Vagina (tissue), 2 donors: ENCODE measurements at places on chromosomes 3 and 15. TPM values are rescaled to one million over a fixed set of nuclear protein-coding genes. Genes with fewer than 3 reads are reported as not detected.

GRCh38 chr3:187750513-187751123 is 5.3 kb upstream of the BCL6 start:
- no peak overlapping the region for H3K4me3 ChIP-seq
- DNase-seq: no peak
- H3K36me3 ChIP-seq: no peaks in the 10 kb centered on the region
- peaks cover 18% of the 10 kb centered on the region for H3K4me1 ChIP-seq

- no peaks in the 10 kb centered on the region for H3K36me3 ChIP-seq
- H3K27me3 ChIP-seq: no peaks in the 10 kb centered on the region
- H3K27ac ChIP-seq: peak overlapping the region; percentile 79
- peaks cover 22% of the 10 kb centered on the region for H3K4me1 ChIP-seq
- peak overlapping the region; percentile 23 for H3K4me3 ChIP-seq
- DNase-seq: peak; percentile 79
These were observed 21.4 kb downstream of the FEM1B start for GRCh38 chr15:68298882-68299381.

- H3K36me3 ChIP-seq: no peaks in the 10 kb centered on the region
- no peaks in the 10 kb centered on the region for H3K4me1 ChIP-seq
- no peaks in the 10 kb centered on the region for H3K27me3 ChIP-seq
- no peak overlapping the region for H3K27ac ChIP-seq
These were observed 18.7 kb upstream of the P2RY12 start for GRCh38 chr3:151403246-151403645.

Gene ATP2C1
- 34.1 TPM for total RNA-seq

GRCh38 chr15:98524838-98525660 is 123.3 kb upstream of the IGF1R start:
- peak overlapping the region; percentile 49 for H3K27ac ChIP-seq
- peaks cover 5% of the 10 kb centered on the region for H3K4me1 ChIP-seq
- no peak overlapping the region for H3K4me3 ChIP-seq

DNA sequence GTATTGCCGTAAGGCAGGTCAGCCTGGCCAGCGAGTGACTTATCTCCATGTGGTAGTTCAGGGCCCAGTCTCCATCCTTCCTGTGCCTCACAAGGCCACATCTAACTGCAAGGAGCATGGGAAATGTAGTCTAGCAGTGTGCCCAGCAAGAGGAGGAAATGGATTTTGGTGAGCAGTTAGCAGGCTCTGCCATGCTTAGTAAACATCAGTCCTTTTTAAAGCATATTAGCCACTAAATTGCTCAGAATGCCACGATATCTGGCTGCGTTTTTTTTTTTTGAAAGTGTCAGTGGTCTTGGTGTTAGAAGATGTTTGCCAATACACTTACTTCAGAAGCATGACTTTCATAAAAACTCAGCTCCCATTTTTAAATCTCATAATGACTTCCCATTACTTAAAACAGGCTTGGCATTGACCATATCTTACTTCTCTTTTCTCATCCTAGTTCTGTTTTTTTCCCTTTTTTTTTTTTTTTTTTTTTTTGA is 470.2 kb upstream of the TPRG1 start:
- H3K4me3 ChIP-seq: no peak overlapping the region
- no peak overlapping the region for H3K27ac ChIP-seq
- H3K36me3 ChIP-seq: no peaks in the 10 kb centered on the region
- no peaks in the 10 kb centered on the region for H3K27me3 ChIP-seq

GRCh38 chr3:124277144-124277890 is 285.4 kb upstream of the ROPN1 start:
- no peaks in the 10 kb centered on the region for H3K27me3 ChIP-seq
- H3K27ac ChIP-seq: peak overlapping the region; percentile 38
- H3K4me3 ChIP-seq: no peak overlapping the region
- no peak for DNase-seq
- no peaks in the 10 kb centered on the region for H3K36me3 ChIP-seq

GRCh38 chr15:31560643-31561042 is 234.0 kb downstream of the KLF13 start:
- H3K4me3 ChIP-seq: no peak overlapping the region
- DNase-seq: no peak
- no peak overlapping the region for H3K27ac ChIP-seq

GRCh38 chr15:59819092-59819491 is 130.0 kb upstream of the BNIP2 start:
- no peak overlapping the region for H3K27ac ChIP-seq
- no peak overlapping the region for H3K4me3 ChIP-seq
- no peaks in the 10 kb centered on the region for H3K27me3 ChIP-seq
- no peaks in the 10 kb centered on the region for H3K36me3 ChIP-seq

DNA sequence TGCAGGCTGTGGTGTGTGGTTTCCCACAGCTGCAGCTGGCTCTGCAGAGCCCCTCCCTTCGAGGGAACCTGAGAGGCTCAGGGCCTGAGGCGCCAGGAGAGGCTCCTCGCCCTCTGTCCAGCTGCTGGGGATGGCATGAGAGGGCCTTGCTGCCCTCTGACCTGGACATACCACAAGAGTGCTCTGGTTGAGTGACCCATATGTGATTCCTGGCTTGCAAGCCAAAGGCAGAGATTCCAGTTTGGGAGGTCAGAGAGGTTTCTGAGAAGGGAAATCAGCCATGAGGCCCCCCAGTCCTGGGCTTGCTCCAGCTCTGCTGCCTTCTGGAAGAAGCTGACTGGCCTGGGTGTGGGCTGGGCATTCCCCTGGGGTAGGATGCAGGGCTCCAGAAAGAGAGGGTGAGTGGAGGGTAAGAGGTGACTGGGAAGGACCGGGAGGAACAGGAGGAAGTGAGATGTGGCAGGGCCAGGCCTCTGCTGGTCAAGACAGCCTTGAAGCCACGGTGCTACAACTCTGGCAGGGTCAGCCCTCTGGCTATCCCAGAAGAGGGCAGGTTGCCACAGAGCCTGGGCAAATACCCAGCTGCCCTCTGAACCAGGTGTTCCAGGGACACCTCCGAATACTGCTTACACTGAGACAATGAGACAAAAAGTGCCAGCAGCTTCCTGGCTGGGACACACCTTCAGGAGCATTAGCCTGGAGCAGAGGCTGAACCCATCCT is 16.0 kb upstream of the SRP14 start:
- DNase-seq: no peak
- H3K36me3 ChIP-seq: no peaks in the 10 kb centered on the region
- peaks cover 21% of the 10 kb centered on the region for H3K4me1 ChIP-seq

- no peaks in the 10 kb centered on the region for H3K4me1 ChIP-seq
- H3K36me3 ChIP-seq: no peaks in the 10 kb centered on the region
- DNase-seq: no peak
- H3K27ac ChIP-seq: no peak overlapping the region
- H3K4me3 ChIP-seq: no peak overlapping the region
- H3K27me3 ChIP-seq: no peaks in the 10 kb centered on the region
These were observed 93.2 kb upstream of the IQSEC1 start for GRCh38 chr3:13166243-13167063.

Gene LRTM1
- not detected for total RNA-seq

GRCh38 chr15:41269887-41270286 is 38.8 kb downstream of the CHP1 start:
- no peaks in the 10 kb centered on the region for H3K4me1 ChIP-seq
- H3K36me3 ChIP-seq: no peaks in the 10 kb centered on the region
- H3K27ac ChIP-seq: no peak overlapping the region

Gene LMOD3
- total RNA-seq: not detected

Gene CACNA2D3
- total RNA-seq: 17.2 TPM

Gene PPM1L
- total RNA-seq: 14.2 TPM

Gene VPS8
- 52.3 TPM for total RNA-seq

Gene EDEM1
- total RNA-seq: 30.9 TPM

GRCh38 chr15:38678281-38678680 is 113.7 kb upstream of the RASGRP1 start:
- H3K27ac ChIP-seq: no peak overlapping the region
- no peaks in the 10 kb centered on the region for H3K36me3 ChIP-seq
- H3K27me3 ChIP-seq: no peaks in the 10 kb centered on the region
- no peak overlapping the region for H3K4me3 ChIP-seq

Gene RASGRF1
- not detected for total RNA-seq

DNA sequence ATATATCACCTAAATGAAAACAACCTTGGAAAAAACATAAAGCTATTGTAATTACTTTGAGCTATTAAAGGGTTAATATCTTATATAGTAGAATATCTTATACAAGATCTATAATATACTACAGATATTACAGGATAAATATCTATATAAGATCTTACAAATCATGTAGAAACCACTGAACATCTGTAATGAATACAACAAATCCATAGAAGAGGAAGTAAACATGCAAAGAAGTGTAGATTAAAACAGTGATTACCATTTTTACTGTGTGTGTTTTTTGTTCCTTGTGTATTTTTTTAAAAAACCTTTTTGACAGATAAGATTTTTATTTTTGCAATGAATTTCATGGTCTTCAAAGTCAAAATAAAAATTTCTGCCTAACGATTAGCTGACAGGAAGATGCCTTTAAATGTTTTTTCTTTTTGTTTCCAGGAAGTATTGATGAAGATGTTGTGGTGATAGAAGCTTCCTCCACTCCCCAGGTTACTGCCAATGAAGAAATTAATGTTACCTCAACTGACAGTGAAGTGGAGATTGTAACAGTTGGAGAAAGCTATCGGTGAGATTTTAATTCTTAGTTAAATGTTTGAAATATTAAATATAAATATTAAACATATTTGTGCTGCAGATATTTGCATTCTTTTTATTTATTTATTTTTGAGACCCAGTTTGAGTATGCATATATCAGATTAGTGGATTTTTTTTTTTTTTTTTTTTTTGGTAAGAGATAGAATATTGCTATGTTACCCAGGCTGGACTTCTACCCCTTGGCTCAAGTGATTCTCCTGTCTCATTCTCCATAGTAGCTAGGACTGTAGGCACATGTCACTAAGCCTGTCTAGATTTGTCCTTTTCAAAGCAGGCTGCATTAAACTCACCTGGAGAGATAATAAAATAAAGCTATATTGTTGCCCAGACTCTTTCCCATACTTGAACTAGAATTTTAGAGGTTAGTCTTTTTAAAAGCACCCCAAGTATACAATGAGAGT is 52.8 kb upstream of the CCNB2 start:
- no peak for DNase-seq
- H3K27ac ChIP-seq: no peak overlapping the region
- no peaks in the 10 kb centered on the region for H3K4me1 ChIP-seq
- no peak overlapping the region for H3K4me3 ChIP-seq
- H3K36me3 ChIP-seq: no peaks in the 10 kb centered on the region
- H3K27me3 ChIP-seq: no peaks in the 10 kb centered on the region

Gene A4GNT
- not detected for total RNA-seq

- H3K4me1 ChIP-seq: no peaks in the 10 kb centered on the region
- no peak for DNase-seq
- H3K27me3 ChIP-seq: no peaks in the 10 kb centered on the region
- H3K4me3 ChIP-seq: no peak overlapping the region
- H3K27ac ChIP-seq: no peak overlapping the region
These were observed 429.3 kb upstream of the THBS1 start for GRCh38 chr15:39151545-39151944.

DNA sequence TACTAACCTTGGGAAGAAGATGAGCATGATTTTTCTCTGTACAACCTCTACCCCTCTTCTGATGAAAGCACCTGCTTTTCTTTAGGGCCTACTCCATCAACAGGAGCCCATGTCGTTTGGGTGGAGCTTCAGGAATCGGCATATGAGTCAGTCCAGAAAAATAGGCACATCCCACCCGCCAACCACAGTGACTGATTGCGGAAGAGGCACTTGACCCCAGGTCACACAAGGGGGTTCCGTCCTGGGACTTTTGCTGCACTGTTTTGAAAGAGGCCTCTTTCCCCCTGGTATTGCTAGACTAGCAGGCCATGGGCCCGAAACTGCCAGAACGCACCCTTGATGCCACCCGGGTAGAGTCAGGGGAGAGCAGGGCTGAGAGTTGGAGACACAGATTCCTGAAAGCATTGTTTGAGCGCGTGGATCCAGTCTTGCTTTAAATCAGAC is 19.3 kb upstream of the NRROS start:
- DNase-seq: no peak
- H3K4me3 ChIP-seq: no peak overlapping the region
- peaks cover 8% of the 10 kb centered on the region for H3K4me1 ChIP-seq
- H3K36me3 ChIP-seq: no peaks in the 10 kb centered on the region

Gene CEMIP
- total RNA-seq: 0.74 TPM

- H3K4me3 ChIP-seq: no peak overlapping the region
- H3K27me3 ChIP-seq: no peaks in the 10 kb centered on the region
- no peaks in the 10 kb centered on the region for H3K4me1 ChIP-seq
- no peak overlapping the region for H3K27ac ChIP-seq
- no peaks in the 10 kb centered on the region for H3K36me3 ChIP-seq
- DNase-seq: no peak
These were observed 35.7 kb upstream of the NECTIN3 start for GRCh38 chr3:111035902-111036301.

Gene TERC
- 204 TPM for total RNA-seq

Gene GUCA1C
- total RNA-seq: not detected

DNA sequence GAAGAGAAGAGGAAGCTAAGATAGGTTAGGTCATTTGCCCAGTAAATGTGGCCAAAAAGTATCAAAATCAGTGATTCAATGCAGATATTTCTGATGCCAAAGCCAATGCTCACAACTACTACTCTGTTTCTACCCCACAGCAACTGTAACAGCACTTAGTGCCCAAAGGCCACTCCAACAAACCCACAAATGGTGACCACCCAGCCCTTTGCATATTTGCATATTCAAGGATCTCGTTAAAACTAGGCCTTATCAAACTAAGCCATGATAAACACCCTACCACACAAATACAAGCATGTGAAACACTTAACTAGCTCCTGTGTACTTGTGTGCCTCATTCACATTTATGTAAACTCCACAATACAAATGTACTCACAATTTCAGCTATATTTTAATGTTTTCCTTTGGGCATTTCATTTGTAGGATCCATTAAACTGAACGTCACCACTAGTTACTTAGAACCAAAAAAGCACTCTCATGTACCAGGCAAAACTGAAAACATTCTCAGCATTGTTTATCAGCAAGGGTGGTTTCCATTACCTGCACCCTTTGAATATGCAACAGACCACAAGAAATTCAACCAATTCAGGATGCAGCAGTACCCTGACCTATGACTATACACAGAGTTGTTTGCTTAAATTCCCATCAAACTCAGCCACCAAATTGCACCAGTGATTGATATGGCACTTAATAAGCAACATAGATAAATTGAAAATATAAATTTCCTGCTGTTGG is 111.2 kb upstream of the STT3B start:
- no peaks in the 10 kb centered on the region for H3K4me1 ChIP-seq
- no peaks in the 10 kb centered on the region for H3K27me3 ChIP-seq
- no peak overlapping the region for H3K4me3 ChIP-seq
- H3K36me3 ChIP-seq: no peaks in the 10 kb centered on the region

DNA sequence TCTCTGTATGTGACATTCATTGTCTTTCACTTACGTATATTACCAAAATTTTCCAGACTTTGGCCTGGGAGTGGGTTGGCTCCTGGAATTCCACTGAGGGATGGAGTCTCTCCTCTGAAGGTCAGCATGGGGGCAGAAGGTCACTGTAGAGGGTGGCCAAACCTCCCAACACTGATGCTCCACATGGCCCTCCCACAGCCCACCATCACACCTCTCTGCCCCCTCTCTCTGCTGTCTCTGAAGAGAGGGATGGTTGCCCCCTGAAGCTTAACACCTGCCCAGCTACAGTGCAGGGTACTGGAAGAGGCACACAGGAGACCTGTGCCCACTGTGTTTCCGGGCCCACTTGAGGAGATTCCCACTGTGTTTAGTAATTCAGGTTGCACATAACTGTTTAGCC is 52.2 kb downstream of the CMTM6 start:
- H3K4me1 ChIP-seq: no peaks in the 10 kb centered on the region
- H3K27me3 ChIP-seq: no peaks in the 10 kb centered on the region
- no peak overlapping the region for H3K4me3 ChIP-seq
- H3K27ac ChIP-seq: no peak overlapping the region
